ENCODE measurements at places on chromosomes 5 and 9.

DNA sequence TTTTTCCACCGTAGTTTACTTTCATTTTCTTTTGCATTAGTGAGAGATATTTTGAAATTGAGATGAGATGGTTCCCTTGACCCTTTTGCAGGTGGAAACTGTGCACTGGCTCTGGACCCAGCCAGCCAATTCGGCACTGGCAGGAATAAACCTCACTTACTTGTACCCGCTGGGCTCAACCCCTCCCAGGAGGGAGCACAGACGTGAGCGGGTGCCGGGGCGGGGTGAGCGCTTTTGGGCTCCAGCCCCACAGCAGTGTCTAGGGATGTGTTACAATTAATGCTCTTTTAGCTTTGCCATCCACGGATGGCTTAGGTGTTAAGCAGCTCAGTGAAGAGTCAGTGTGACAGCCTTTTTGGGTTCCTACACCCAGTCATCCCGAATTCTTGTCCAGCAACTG lies 766.1 kb upstream of the CHD1 start:
- DNase-seq = no peak

DNA sequence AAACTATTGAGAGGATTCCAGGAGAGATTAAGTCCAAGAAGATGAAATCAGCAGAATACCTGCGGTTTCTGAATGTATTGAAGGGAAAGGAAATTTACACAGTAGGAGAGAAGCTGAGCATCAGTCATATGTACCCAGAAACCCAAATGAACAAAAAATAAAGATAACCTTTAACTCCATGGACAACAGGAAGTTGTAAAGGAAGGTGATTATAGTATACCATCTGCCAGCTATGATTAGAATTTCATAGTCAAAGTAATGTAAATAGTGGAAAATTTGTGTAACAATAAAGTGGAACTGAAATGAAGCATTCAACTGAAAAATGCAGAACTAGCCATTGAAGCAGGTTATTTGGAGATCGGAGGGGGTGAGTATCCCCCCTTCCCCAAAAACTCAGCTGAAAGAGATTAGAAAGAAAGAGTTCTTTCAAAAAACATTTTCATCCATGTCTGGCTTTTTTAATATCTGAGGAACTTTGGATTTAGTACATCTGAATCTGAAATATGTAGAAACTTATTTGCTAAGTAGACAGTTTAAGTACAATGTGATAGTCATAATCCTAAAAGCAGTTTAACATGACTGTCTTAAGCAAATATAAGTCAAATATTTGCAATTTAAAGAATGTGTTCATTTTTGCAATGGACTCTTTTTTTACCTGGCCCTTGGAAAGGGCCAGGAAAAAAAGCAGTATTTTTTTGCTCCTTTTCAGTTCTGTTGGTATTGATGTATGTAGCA lies 58.4 kb downstream of the APC start:
- DNase-seq = no peak

- no peak for DNase-seq
Measured at GRCh38 chr9:108160706-108161355, 671.3 kb upstream of the KLF4 start.

- DNase-seq = no peak
Measured at GRCh38 chr5:143562935-143563334, 159.4 kb upstream of the NR3C1 start.

DNA sequence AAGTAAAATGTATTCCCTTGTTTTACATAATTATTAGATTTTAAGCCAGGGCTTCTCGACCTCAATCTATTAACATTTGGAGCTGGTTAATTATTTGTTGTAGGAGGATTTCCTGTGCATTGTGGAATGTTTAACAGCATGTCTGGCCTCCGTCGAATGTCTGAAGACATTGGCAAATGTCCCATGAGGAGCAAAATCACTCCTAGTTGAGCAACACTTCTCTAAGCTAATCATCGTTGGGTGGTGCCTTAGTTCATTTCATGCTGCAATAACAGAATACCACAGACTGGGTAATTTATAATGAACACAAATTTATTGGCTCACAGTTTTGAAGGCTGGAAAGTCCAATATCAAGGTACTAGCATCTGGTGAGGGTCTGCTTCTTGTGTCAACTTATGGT lies 13.4 kb upstream of the VPS13A start:
- no peak for DNase-seq

DNA sequence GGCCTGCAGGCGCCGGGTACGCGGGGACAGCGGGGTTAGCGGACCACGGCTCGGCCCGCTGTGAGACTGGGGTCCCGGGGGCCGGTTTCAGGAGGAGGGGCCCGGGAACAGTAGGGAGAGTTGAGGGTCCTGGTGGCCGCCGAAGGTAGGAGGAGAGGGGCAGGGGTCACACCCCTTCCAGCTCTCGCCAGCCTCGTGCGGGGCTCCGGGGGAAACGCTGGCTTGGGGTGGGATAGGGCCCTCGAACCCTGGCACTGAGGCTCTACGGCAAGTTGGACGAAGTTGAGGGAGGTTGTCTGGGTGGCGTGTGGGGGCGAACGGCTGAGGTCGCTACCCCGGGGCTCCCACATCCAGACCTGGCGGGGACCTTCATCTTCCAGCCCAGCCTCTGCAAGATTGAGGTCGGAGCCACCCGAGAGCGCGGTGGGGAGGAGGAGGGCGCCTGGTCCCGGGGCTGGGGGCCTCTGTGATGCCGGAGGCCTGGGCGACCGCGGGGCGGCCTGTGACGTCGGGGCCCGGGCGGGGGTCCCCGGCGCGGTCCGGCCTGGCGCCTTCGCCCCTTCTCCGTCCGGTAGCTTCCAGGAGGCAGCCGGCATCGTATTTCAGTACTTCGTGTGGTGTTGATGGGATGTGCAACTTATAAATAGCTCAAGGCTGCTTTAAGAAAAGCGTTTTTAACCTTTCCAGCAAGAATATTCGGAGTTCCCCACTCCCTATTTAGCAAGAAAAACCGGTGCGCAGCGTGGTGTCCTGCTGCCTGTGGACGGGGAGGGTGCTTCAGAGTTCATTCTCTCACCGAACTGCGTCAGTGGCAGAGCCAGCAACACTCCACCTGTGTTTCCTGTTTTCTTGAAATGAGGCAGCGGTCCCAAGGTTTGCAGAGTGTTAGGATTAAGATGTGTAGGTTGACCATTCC lies 902 bp downstream of the HABP4 start:
- no peak for DNase-seq

DNA sequence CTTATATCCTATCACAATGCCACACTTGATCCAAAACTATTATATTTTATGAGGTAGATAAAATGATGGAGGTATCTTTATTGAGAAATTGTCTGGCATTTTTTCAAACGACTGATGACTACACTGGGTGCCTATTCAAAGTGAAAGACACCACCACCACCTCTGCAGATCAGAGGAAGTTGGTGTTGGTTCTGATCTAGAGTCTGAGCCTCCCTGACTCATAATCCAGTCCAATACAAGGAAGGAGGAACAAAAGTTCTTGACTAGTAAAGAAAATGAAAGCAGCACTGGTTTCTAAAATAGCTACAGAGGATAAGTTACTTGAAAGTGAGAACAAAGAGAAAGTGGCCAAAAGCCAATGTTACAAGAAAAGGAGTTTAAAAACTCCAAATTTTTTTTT lies 139.9 kb downstream of the RFX3 start:
- DNase-seq = no peak

DNA sequence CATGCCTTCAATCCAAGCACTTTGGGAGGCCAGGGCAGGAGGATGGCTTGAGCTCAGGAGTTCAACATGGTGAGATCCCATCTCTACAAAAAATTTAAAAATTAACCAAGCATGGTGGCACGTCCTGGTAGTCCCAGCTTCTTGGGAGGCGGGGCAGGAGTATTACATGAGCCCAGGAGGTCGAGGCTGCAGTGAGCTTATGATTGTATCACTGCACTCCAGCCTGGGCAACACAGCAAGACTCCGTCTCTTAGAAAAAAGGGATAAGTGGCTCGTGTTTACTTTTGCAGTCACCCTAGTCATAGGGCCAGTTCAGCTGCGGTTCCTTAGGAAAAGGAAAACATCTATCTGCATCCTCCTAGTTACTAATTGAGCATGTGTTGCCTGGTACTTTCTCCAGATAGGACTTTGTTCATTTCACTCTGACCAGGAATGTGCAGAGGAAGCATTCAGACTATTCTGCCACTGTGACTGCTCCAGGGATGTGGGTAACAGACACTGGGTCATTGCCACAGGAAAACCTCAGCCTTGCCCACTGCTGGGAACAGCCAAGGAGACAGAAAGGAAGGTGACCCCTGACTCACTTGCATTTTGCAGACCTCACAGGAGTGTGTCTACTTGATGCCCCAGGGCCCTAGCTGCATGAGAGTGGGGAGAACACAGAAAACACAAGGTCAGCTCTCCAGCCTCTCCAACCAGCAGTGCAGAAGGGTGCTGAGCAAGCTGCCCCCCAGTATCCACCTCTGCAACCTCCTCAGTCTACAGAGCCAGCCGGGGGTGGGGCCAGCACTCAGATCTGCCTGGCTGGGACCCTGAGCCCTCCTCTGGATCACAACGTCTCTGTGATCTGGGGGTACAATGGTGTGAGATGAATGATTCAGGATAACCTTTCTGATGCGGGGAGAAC lies 33.9 kb upstream of the ALDH1B1 start:
- DNase-seq = no peak

DNA sequence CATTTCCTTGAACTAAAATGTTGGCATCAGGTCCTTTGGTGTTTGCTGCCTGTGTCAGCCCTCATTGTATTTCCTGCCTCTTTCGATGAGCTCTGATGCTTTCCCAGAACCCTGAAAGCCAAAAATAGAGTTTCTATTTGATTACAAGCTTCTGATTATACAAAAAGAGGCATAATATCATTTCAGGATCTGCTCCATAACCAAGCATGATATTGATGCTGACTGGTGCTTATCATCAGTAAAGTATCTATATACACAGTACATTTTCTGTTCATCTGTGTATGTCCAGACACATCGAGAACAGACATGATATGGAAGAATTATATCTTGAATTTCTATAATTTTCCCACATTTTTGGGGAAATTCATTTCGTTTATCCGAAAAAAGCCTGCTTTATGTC lies 58.6 kb downstream of the SEMA6A start:
- no peak for DNase-seq

GRCh38 chr5:42887097-42887496 lies 75.4 kb upstream of the SELENOP start:
- DNase-seq = no peak

GRCh38 chr5:105953616-105954015 lies 1717.1 kb downstream of the EFNA5 start:
- DNase-seq = no peak

- no peak for DNase-seq
Measured at GRCh38 chr5:127417528-127417927, 99.9 kb upstream of the PRRC1 start.

DNA sequence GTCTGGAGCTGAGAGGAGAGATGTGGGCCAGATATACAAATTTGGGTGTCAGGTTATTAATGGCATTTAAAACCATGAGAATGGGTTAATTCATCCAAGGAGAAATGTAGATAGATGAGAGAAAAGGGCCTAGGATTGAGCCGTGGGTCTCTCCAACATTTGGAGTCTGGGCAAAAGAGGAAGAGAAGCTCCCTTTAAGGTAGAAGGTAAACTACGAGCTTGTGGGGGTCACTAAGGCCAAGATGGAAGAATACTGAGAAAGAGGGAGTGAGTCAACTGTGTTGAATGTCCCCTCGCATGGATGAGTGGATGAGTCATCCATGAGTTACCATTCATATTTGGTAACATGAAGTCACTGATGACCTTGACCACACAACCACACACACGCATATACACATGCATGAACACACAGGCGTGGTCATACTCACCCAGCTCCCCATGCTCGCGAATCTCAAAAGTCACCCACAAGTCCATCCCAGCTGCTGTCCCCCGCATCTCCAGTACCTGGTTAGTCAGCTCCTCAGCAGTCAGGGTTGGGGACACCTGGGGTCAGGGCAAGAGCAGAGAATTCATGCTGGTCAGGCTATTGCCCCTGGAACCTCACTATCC lies 6.8 kb upstream of the FCHSD1 start:
- no peak for DNase-seq

DNA sequence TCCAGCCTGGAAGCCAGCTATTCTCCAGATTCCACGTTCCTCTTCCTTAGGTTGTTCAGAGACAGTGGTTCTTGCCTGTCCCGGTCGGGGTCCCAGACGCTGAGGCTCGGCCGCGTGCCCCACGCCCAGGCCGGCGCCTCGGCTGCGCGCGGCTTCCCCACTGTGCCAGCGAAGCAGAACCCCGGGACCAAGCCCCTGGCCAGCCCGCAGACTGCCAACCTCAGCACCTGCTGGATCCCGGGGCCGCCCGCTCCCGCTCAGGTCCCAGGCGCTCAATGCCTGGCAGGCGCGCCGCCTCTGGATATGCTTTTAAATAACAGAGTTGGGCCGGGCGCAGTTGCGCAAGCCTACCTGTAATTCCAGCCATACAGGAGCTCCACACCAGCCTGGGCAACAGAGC lies 195.5 kb downstream of the MAN2A1 start:
- DNase-seq = no peak

GRCh38 chr5:173751266-173751600 lies 134.8 kb upstream of the BOD1 start:
- no peak for DNase-seq

DNA sequence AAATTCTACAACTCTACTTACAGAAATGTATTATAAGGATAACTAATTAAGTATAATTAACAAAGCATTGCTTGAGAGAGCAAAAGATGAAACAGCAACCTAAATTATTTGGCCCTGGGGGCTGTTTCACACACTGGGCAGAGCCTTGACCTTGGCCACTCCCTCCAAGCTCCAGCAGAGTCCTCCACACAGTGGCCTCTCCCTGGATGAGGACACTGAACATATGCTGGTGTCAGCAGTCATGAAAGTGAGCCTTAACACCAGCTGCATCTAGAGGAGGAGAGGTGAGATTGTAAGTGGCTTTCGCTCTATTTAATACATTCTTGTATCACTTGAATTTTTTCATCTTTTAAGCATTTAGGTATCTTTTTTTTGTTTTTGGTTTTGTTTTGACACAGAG lies 23.3 kb upstream of the ZDHHC12 start:
- no peak for DNase-seq

DNA sequence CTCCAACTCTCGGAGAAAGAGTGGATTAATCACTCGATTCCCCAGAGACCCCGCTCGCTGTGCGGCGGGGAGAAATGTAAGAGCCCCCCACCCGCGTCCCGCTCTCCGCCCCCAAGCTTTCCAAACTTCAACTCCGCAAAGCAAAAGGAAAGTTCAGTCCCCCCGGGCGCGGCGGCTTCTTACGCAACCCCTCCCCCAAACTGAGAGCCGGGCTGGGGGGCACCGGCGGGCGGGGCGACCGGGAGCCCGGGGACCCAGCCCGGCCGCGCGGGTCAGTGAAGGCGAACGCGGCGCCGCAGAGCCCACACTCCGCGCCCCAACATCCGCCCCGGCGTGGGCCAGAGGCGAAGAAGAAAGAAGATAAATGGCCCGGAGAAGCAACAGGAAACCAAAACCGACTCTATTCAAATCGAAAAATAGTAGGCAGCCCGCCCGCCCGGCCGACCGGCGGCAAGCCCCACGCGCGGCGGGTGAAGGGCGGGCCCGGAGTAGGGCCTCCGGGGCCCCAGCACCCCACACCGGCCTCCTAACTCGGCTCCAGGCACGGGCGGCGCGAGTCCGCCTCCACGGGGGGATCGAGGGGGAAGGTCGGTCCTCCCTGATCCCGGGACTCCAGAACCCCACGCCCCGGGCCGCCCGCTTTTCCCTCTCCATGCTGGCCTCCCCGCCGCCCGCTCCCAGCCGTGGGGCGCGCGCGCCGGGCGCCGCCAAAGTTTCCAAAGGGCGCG lies 720 bp downstream of the NOTCH1 start:
- no peak for DNase-seq

- DNase-seq = no peak
Measured at GRCh38 chr5:123083298-123083697, 5.7 kb upstream of the PRDM6 start.
